ENCODE measurements at places on chromosomes 3 and 15. TPM values are rescaled to one million over a fixed set of nuclear protein-coding genes. Genes with fewer than 3 reads are reported as not detected.

The SLC22A13 gene
- total RNA-seq, result 0.16 TPM

The NISCH gene
- 79.9 TPM for total RNA-seq

The C3orf20 gene
- not detected for total RNA-seq

The PLCD1 gene
- total RNA-seq, result 22.9 TPM

The CD86 gene
- not detected for total RNA-seq

The MRPL3 gene
- 67.3 TPM for total RNA-seq

The CCR9 gene
- not detected for total RNA-seq

The PDE8A gene
- total RNA-seq, result 9.3 TPM

The SOX14 gene
- total RNA-seq, result not detected

The CLSTN2 gene
- total RNA-seq, result 92.3 TPM

The CCDC13 gene
- total RNA-seq, result 0.25 TPM

The HRH1 gene
- 35.2 TPM for total RNA-seq

The COL6A5 gene
- total RNA-seq, result 0.89 TPM

The NEK10 gene
- under 0.01 TPM for total RNA-seq

The GHSR gene
- total RNA-seq, result not detected

The GPR149 gene
- not detected for total RNA-seq

The TMEM89 gene
- total RNA-seq, result not detected

The FILIP1L gene
- total RNA-seq, result 25.7 TPM

The HYAL3 gene
- total RNA-seq, result 4.4 TPM

The OR5K2 gene
- not detected for total RNA-seq

The TMOD2 gene
- 3.0 TPM for total RNA-seq

The TTLL13 gene
- under 0.01 TPM for total RNA-seq

The MAP1A gene
- total RNA-seq, result 7.6 TPM

The ZNF80 gene
- total RNA-seq, result not detected

The TGM5 gene
- total RNA-seq, result not detected

The ANKUB1 gene
- not detected for total RNA-seq

The ACKR2 gene
- 0.89 TPM for total RNA-seq

The CCNB2 gene
- 150 TPM for total RNA-seq

The ERC2 gene
- 1.8 TPM for total RNA-seq

The SLC6A1 gene
- total RNA-seq, result not detected
